Esophagus mucosa (tissue), 1 donor: ENCODE measurements at places on chromosomes 1 and 21. TPM values are rescaled to one million over a fixed set of nuclear protein-coding genes. Genes with fewer than 3 reads are reported as not detected.

TCHH gene
- 0.08 TPM for total RNA-seq

GRCh38 chr21:45294509-45295291 is 7.0 kb upstream of the POFUT2 start:
- peak; percentile 24 for ATAC-seq

GRCh38 chr1:169027607-169028320 is 78.7 kb upstream of the ATP1B1 start:
- ATAC-seq, result no peak

DNA sequence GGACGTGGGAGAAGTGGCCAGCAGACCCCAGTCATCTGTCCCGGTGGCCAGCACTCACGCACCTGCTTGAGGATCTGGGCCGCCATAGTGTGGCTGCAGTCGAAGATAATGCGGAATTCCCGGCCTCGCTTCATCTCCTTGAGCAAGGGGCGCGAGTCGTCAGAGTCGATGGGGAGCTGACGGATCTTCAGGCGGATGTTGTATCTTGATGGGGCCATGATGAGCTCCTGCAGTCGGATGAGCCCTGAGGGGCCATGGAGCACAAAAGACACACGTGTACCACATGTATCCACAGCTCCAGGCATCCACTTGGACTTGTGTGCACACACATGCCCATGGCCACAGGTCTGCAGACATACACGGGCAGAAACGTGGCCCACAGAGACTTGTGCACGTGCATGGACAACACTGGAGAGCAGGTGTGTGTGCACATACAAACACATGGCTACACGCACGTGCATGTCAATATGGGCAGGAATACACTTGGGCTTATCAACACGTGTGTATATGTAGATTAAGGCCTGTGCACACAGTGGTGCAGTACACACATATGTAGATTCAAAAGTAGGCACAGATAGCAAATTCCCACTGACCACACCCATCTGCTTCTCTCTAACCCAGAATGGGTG is 162.1 kb downstream of the GRIK3 start:
- ATAC-seq, result no peak

DNA sequence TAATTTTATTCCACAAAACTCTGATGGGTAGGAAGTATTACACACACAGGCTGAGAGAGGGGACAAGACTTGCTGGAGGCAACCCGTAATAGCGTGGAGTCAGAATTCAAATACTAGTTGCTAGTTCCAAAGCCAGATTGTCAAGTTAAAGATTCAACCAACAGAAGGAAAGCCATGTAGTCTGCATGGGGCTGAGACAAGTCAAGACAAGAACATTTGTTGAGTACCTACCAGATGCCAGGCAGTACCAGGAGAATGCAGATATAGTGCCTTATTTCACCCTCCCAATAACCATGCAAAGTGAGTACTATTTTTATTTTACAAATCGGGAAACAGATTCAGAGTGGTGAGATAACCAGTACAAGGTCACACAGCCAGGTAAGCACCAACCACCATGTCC is 110.4 kb upstream of the SPATA6 start:
- ATAC-seq, result no peak

MANEAL gene
- 3.1 TPM for total RNA-seq

- peak; percentile 19 for ATAC-seq
Observed at GRCh38 chr1:154983776-154984466, 777 bp downstream of the FLAD1 start.

DNA sequence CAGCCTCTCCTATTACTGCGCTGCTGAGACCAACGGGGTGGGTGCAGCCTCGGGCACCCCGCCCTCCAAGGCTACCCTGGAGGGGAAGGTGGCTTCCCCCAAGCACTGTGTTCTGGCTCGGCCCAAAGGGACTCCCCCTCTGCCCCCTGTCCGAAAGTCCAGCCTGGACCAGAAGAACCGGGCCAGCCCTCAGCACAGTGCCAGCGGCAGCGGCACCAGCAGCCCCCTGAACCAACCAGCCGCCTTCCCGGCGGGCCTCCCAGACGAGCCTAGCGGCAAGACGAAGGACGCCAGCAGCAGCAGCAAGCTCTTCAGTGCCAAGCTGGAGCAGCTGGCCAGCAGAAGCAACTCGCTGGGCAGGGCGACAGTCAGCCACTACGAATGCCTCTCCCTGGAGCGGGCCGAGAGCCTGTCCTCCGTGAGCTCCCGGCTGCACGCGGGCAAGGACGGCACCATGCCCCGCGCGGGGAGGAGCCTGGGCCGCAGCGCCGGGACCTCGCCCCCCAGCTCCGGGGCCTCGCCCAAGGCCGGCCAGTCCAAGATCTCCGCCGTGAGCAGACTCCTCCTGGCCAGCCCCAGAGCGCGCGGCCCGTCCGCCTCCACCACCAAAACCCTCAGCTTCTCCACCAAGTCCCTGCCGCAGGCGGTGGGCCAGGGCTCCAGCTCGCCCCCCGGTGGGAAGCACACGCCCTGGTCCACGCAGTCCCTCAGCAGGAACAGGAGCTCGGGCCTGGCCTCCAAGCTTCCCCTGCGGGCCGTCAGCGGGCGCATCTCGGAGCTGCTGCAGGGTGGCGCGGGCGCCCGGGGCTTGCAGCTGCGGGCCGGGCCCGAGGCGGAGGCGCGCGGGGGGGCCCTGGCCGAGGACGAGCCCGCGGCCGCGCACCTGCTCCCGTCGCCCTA is 533.1 kb downstream of the KIF26B start:
- no peak for ATAC-seq

DNA sequence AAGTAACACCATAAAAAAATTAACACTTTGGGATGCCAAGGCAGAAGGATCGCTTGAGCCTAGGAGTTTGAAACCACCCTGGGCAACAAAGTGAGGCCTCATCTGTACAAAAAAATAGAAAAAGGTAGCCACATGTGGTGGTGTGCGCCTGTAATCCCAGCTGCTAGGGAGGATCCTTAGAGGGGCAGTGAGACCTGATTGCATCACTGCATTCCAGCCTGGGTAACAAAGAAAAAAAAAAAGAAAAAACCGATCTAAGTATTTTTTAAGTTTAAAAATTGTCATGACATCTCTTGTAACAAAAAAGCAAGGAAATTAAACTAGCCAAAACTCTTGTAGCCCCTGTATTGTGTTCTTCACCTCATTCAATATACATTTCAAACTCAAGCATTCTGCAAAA is 39.5 kb downstream of the ZZZ3 start:
- no peak for ATAC-seq

DNA sequence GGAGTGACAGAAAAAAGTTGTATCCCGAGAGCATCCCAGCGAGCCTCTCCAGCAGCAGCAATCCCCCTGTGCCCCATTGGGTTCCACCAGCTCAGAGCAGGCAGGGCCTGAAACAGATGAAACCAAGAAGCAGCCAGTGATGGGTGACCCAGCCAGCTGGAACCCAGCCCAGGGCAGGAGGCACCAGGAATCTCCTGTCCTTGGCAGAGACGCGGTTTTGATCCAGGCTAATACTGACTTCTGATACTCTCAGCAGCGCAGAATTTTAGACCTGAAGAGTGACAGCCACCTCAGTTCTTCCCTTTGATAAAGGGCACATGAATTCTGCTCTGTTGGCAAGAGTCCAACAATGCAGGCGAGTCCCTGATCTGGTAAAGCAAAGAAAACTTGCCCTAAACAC is 11.4 kb upstream of the OLIG1 start:
- no peak for ATAC-seq

DNA sequence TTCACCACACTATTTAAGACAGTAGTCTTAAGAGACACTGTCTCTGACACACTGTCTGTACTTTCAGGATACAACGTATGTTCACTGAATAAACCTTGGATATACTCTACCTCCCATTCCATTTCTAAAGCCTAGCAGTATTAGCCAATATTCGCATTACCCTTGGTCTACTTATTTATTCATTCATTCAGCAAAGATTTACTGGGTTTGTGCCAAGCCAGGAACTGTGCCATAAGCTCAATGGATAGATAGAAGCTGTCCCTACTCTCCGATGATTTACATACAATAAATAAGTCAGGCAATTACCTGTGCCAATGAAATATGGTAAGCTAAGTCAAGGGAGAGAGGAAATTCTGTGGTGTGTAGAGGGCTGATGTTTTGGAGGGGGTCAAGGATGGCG is 195.2 kb upstream of the RAB4A start:
- no peak for ATAC-seq

DNA sequence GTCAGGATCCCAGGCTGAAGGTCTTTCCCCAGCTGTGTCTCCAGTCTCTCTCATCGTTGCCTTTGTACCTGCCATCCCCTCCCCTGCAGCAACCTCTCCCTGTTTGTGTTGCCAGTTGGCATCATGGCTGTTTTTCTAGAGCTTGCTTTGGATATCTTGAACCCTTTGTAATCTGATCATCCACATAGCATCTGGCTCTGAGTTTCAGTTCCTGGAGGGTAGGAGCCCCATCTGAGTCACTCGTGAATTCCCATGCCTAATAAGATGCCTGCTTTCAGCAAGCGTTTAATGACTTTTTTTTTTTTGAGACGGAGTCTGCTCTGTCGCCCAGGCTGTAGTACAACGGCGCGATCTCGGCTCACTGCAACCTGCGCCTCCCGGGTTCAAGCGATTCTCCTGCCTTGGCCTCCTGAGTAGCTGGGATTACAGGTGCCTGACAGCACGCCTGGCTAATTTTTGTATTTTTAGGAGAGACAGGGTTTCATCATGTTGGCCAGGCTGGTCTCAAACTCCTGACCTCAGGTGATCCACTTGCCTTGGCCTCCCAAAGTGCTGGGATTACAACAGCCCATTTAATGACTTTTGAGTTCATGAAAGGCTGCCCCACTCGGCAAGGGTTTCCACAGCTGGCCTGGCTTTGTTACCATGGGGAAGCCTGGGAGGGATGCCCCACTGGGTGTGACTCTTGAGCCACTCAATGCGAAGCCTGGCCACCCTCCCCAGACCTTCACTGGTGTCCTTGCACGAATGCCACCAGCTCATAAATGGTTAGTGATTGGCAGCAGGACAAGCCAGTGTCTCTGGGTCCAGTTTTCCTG is 11.9 kb downstream of the ALPL start:
- no peak for ATAC-seq

PGLYRP4 gene
- 14.5 TPM for total RNA-seq

GRCh38 chr1:162177126-162177525 is 107.6 kb downstream of the NOS1AP start:
- peak; percentile 61 for ATAC-seq

DNA sequence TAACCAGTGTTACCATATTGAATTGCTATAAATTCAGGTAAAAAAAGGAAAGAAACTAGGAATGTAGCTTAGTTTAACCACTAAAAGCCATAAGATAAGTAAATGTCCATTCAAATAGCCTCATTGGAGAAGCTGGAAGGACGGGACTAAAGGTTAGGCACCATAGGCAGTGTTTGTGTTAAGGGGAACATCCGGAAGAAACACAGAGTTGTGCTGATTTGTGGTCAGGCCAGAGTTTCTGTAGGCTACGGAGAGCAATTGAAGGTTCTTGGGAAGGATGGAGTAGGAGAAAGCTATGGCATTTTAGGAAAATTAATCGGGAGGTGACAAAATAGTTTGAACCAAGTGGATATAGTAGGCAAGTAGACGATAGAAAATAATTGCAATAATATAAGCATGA is 1.3 kb upstream of the KCNJ10 start:
- ATAC-seq, result no peak

DNA sequence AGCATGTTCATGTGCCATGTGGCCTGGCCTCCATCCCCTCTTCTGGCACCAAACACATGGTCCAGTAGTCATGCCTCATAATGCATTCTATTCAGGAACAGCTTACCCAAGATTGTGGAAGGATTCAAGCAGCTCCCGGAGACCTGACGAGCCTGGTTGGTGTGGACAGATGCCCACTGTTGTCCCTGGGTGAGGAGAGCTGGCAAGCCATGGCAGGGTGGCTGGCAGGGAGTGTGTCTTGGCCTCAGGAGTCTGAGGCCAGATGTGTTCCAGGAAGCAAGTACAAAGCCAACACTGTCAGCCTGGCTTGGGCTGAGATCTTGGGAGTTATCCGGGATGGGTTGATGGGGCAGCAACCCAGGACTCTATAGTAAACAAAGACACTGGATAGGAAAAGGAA is 7.3 kb upstream of the FABP3 start:
- ATAC-seq, result no peak

LGR6 gene
- total RNA-seq, result 2.7 TPM

GRCh38 chr21:28789523-28789922 is 203.2 kb downstream of the LTN1 start:
- ATAC-seq, result no peak

GRCh38 chr1:37174876-37175275 is 140.6 kb upstream of the GRIK3 start:
- no peak for ATAC-seq

GGPS1 gene
- total RNA-seq, result 21.1 TPM

DNA sequence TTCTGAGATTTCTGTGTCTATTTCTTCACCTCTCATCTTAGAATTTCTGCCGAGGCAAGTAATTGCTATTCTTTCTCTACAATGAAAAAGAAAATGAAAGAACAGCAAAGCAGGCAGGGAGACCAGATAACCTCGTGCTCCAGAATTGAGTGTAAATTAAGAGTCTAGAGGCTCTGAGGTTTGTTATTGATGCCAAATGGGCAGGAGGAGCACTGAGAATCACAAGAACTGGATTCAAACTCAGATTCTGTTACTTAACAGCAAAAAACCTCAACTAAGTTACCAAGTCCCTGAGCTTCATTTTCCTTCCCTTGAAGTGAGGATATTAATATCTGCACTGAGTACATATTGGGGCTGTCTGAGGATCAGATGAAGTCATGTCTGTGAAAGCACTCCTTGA is 5.5 kb upstream of the DDR2 start:
- ATAC-seq, result no peak

- ATAC-seq, result no peak
Observed at GRCh38 chr1:165639821-165640623, 9.0 kb downstream of the MGST3 start.

GRCh38 chr1:31769720-31770390 is 5.7 kb upstream of the ADGRB2 start:
- ATAC-seq, result no peak

GRCh38 chr1:18548643-18549042 is 67.9 kb downstream of the KLHDC7A start:
- no peak for ATAC-seq

DNA sequence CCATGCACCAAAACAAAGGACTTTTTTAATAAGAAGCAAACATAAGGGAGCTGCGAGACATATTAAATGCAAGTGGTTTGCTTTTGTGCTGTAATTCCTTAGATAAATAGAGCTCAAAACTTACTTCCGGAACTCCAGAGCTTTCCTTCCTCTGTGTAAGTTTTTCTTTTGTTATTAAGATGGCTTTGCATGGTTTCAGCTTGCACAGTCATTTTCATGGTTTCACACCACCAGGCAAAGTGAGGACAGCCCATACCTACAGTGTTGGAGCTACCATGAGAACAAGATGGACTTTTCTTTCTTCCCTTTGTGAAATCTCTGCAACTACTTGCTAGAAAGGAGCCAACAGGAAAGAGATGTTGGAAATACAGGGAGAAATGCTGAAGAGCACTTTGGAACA is 368.0 kb downstream of the SETD4 start:
- ATAC-seq, result no peak

GRCh38 chr1:246705368-246705767 is 18.8 kb upstream of the SCCPDH start:
- no peak for ATAC-seq

- no peak for ATAC-seq
Observed at GRCh38 chr1:189103956-189104355, 1373.7 kb downstream of the BRINP3 start.
